ENCODE measurements at places on chromosomes 3 and 15.

DNA sequence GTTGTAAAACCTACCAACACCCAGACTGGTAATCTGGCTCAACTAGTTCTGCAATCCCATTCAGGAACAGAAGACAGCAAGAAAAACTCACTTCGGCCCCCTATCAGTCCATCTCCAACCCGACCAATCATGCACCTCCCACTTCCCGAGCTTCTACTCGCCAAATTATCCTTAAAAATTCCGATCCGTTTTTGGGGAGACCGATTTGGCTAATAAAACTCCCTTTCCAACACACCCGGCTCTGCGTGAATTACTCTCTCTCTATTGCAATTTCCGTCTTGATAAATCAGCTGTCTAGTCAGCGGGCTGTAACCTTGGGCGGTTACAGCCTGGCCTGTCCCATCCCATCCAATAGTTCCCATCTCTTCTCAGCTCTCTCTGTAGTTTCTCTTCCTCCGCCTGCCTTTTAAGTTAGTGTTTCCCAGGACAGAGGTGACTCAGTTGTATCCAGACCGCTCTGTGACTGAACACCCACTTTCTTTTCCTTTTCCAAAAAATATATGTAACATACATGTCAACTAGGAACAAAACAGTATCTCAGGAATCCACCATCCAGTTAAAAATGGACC lies 780 bp upstream of the ACAD9 start:
- DNase-seq: peak; percentile 68

DNA sequence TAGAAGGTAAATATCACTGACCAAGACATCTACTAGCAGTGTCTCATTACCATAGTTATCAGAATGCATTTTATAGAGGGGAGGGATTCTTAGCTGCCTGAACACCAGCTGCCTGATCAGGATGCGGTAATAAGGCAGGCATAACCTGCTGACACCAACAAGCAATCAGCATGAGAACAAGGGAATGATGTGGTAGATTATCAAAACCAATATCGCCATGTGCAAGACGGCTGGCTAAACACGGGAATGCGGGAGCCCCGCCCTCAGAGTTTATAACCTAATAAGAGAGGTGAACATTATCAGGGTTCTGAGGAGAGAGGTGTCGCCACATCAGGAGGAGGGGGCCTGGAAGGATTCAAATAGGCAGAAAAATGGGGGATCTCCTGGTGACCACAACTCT lies 20.5 kb downstream of the B4GALT4 start:
- DNase-seq: no peak

DNA sequence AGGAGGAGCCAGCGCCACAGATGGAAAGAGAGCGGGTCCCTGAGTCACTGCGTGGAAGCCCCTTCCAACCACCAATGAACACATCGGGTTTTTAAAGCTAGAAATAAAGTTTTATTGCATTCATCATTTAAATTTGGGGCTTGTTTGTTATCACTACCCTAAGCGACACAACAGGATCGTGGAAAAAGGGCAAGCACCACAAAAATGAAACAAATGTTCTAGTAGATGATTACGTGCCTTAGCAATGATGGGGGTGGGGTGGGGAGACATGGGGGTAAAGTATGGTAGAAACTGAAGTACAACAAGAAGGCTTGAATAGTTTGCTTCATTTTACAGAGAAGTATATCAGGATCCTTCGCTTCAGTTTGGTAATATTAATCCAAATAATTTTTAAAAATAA lies 221.6 kb upstream of the ATP10A start:
- DNase-seq: no peak

DNA sequence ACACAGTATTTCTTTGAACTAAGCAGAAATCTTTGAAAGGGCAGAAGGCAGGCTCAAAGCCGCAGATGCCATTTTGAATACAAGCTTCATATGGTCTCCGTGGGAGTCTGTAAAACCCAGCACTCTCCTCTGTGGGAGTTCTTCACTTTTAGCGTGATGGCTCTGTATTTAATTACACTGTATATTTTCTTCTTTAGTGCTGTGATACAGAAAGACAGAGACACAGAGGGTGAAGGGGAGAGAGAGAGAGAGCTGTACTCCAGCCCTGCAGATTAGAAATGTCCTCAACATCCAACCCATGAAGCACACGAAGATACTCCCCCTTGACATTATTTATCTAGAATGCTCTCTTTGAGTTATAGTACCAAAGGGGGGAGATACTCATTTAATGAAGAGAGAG lies 752.6 kb upstream of the NR2F2 start:
- no peak for DNase-seq

GRCh38 chr15:53193149-53193548 lies 403.0 kb upstream of the ONECUT1 start:
- peak; percentile 8 for DNase-seq

DNA sequence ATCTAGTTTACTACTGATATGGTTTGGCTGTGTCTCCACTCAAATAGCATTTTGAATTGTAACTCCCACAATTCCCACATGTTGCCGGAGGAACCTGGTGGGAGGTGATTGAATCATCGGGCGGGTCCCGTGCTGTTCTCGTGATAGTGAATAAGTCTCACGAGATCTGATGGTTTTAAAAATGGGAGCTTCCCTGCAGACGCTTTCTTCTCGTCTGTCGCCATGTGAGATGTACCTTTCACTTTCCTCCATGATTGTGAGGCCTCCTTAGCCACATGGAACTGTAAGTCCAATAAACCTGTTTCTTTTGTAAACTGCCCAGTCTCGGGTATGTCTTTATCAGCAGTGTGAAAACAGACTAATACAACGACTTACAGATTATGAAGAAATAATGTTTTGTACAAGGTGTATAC lies 35.6 kb upstream of the PYDC2 start:
- no peak for DNase-seq

- no peak for DNase-seq
Observed at GRCh38 chr15:31376511-31376910, 49.9 kb downstream of the KLF13 start.

- DNase-seq: peak; percentile 54
Observed at GRCh38 chr3:4340411-4341335, 37.5 kb downstream of the SETMAR start.

DNA sequence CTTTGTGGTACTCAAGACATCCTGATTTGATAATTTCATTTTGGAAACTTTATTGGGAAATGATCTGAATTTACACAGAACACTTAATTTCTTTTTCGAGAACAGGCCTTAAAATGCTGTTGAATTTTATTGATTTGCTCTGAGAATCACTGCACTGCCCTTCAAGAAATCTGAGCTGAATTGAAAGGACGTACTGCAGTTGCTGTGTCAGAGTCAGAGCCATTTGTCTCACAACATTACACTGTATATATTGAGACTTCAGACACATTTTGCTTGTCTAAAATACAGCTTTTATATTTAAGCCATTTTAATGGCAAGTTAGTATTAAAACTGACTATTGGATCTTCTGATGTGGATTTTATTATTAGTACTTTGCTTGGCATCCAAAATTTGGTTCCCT lies 504.1 kb downstream of the NLGN1 start:
- no peak for DNase-seq

- DNase-seq: no peak
Observed at GRCh38 chr3:22582266-22582665, 620.9 kb upstream of the UBE2E2 start.

DNA sequence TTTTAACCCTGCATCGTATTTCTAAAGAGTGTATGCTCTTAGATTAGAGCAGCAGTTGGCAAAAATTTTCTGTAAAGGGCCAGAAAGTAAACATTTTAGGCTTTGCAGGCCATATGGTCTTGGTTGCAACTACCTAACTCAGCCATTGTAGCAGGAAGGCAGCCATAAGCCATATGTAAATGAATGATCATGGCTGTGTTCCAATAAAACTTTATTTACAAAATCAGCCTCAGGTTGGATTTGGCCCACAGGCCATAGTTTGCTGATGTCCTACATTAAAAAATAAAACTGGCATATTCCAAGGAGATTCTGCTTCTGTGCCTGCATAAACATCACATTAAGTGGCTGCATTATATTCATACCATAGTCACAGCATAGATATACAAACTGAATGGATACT lies 134.9 kb downstream of the STT3B start:
- no peak for DNase-seq

GRCh38 chr3:191068946-191069813 lies 129.9 kb upstream of the OSTN start:
- no peak for DNase-seq

GRCh38 chr15:83844742-83845141 lies 190.8 kb downstream of the ADAMTSL3 start:
- DNase-seq: no peak

GRCh38 chr3:188046561-188047211 lies 107.3 kb upstream of the LPP start:
- DNase-seq: no peak

DNA sequence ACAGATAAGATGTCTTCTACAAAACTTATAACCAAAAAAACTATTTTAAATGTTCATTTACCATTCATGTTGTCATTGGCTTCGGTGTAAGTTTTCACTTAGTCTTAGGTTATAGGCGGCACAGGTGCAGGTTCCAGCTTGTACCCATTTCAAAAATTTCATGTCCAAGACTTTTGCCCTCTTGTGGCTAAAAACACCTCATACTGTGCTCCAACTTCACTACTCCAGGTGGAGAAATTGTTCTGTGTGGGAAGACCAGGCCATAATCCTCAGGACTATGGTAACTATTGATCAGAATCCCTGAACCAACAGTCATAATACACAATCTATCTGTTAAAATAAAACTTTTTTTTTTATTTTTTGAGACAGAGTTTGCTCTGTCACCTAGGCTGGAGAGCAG lies 95.2 kb upstream of the ATP11B start:
- DNase-seq: no peak

- DNase-seq: no peak
Observed at GRCh38 chr3:14899993-14900618, 47.3 kb upstream of the NR2C2 start.

GRCh38 chr3:24953060-24953771 lies 458.6 kb upstream of the THRB start:
- no peak for DNase-seq

GRCh38 chr15:90594301-90594738 lies 64.6 kb downstream of the CRTC3 start:
- DNase-seq: peak; percentile 88

DNA sequence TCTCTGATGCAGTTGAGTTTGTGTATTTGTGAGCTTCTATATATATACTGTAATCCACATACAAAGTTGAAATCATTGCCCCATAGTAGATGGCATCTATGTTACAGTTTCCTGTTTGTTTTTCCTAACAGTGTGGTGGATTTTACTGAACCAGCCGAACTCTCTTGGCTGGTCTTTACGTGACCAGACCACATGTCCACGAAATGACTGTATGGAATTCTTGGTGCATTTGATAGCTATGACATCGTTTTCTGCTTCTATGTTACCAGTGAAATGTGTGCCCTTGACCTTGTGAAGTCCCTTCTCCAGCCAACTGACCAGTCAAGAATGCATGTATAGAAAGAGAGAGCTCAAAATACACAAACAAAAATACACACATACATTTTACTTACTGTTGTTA lies 1.8 kb downstream of the KCNMB2 start:
- DNase-seq: no peak

- DNase-seq: peak; percentile 70
Observed at GRCh38 chr15:59687836-59688235, 1.3 kb downstream of the BNIP2 start.

DNA sequence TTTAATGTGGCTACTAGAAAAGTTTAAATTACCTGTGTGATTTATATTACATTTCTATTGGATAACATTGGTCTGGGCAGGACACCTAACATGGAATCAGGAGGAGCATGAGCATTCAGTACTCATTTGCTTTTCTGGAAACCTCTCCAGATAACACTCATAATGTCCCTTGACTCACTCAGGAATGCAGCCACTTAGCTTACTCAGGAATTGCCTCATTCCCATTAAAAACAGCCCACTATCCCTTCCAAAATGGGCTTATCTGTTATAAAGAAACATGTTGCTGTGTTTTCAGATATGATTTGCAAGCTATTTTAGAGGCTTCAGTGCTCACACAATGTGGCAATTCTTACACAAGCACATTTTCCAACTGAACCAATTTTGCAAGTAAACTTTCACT lies 17.1 kb downstream of the GBE1 start:
- no peak for DNase-seq

- DNase-seq: no peak
Observed at GRCh38 chr15:37934340-37934739, at the start of gene TMCO5A. TMCO5A (plus strand) TSS chr15:37934640; CDS start chr15:37936324, 1,684 bp downstream.

DNA sequence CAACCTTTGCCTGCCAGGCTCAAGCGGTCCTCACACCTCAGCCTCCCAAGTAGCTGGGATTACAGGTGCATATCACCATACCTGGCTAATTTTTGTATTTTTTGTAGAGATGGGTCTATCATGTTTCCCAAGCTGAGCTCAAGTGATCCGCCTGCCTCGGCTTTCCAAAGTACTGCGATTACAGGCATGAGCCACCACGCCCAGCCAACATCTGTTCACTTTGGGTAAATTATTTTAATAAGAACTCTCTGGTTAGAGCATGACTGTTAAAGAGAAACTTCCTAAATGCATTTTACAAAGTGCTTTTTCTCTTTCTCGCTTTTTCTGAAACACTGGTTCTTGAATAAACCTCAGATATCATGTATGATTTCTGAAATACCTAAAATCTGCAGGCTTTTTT lies 172.5 kb downstream of the PTPRG start:
- no peak for DNase-seq

DNA sequence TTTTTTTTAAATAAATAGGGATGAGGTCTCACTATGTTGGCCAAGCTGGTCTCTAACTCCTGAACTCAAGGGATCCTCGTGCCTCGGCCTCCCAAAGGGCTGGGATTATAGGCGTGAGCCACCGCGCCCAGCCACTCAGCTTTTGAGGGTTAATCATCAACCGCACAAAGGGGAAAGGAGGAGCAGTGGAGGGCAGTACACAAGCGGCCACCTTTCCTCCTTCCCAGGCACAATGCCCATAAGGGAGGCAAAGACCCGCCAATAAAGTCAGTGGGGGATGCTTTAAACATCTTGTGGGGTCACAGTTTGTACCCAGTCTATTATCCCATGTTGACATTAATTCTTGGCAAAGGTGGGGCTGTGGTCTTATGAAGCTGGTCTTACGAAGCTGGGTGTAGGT lies 32.4 kb downstream of the EHD4 start:
- no peak for DNase-seq

GRCh38 chr15:96285729-96286254 lies 44.7 kb upstream of the NR2F2 start:
- no peak for DNase-seq

DNA sequence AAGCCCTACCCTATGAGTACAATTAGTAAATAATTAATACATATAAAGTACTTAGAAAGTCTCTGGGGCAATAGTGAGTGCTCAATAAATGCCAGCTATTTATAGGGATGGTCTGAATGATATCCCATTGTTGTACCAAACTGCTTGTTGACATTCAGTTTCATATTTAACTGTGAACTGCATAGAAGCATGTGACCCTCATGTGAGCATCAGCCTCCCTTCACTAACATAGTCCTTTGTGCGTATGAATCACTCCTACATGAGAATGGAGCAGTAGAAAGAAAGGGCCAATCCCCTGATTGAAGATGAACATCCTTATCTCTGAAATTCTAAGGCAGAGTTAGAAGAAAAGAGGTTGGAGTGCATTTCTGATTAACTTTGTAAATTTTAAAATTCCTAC lies 68.7 kb upstream of the ATP10A start:
- no peak for DNase-seq

GRCh38 chr3:123409443-123410148 lies 39.3 kb downstream of the ADCY5 start:
- no peak for DNase-seq
